ENCODE measurements at places on chromosomes 5 and 9. TPM values are rescaled to one million over a fixed set of nuclear protein-coding genes. Genes with fewer than 3 reads are reported as not detected.

PRRX2 gene
- 13.1 TPM for total RNA-seq

GRCh38 chr5:4970171-4970570, 170.0 kb upstream of the ADAMTS16 start:
- H3K4me1 ChIP-seq, result no peaks in the 10 kb centered on the region
- no peaks in the 10 kb centered on the region for H3K27me3 ChIP-seq
- no peak overlapping the region for H3K27ac ChIP-seq
- no peak overlapping the region for H3K4me3 ChIP-seq

DNA sequence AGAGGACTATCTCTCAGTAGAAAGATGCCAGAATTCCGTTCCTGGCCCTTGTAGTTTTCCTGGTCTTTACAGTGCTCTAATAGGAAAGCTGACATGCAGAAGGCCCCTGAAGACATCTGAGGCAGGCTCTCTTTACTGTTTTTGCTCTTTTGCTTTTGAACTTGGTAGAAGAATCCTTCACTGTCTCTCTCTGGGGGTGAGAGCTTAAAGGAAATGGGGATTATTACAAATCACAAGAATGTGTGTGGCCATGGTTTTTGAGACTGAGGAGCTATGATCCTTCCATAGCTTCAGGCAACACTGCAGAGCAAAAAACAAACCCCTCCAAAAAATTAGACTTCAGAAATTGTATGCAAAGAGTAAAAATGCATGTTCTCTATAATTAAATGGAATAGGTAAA, 89.2 kb downstream of the PPIC start:
- H3K4me1 ChIP-seq, result no peaks in the 10 kb centered on the region
- H3K27me3 ChIP-seq, result no peaks in the 10 kb centered on the region
- H3K27ac ChIP-seq, result no peak overlapping the region
- no peak for DNase-seq
- H3K4me3 ChIP-seq, result no peak overlapping the region

TPPP gene
- 28.7 TPM for total RNA-seq

DNA sequence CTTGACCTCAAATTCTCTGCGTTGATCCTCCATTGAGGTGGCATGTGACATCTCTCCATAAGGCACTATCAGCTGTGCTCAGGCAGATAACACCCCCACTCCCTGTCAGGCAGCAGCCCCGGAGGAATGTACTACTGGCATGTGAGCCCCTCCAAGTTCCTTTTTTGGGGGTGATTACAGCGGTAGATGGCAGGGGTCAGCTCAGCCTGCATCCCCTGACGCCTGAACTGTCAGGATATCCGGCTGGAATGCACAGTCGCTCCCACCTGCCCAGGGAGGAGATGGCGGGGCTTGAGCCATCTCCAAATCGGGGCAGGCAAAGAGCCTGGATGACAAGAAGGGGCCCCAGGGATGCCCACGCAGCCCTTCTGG, 40.8 kb downstream of the FAM78A start:
- H3K4me3 ChIP-seq, result no peak overlapping the region
- peaks cover 18% of the 10 kb centered on the region for H3K4me1 ChIP-seq
- no peak for DNase-seq
- H3K27me3 ChIP-seq, result no peaks in the 10 kb centered on the region
- peaks cover 49% of the 10 kb centered on the region for H3K36me3 ChIP-seq

DNA sequence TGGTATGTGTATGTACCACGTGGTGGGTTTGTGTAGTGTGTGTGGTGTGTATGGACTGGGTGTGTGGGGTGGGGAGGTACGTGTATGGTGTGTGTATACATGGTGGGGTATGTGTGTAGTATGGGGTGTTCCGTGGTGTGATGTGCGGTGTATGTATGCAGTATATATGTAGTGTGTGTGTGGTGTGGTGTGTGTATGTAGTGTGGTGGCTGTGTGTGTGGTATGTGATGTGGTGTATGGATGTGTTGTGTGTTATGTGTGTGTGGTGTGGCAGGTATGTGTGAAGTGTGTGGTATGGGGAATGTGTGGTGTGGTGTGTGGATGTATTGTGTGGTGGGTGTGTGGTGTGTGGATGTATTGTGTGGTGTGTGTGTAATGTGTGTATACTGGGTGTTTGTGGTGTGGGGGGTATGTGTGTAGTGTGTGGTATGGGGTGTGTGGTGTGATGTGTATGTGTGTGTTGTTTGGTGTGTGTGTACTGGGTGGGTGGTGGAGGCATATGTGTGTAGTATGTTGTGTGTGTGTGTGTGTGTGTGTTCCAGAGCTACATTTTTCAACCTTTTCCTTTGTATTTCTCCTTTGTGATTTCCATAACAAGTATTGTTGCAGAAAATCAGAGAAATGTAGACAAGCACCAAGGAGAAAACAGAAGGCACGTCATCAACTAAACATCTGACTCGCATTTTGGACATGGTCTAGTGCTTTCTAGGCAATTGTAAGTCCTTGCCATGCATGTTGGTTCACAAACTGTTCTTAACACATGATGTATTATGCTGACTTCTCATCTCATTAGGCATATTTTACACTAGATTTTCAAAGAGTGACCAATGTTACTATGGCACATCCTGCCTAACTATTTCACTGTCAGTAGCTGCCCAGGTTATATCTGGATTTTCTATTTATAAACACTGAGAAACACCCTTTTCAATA, 13.2 kb downstream of the SEMA4D start:
- H3K27me3 ChIP-seq, result no peaks in the 10 kb centered on the region
- peaks cover 2% of the 10 kb centered on the region for H3K4me1 ChIP-seq
- DNase-seq, result no peak
- peak overlapping the region; percentile 12 for H3K4me3 ChIP-seq
- no peak overlapping the region for H3K27ac ChIP-seq

DNA sequence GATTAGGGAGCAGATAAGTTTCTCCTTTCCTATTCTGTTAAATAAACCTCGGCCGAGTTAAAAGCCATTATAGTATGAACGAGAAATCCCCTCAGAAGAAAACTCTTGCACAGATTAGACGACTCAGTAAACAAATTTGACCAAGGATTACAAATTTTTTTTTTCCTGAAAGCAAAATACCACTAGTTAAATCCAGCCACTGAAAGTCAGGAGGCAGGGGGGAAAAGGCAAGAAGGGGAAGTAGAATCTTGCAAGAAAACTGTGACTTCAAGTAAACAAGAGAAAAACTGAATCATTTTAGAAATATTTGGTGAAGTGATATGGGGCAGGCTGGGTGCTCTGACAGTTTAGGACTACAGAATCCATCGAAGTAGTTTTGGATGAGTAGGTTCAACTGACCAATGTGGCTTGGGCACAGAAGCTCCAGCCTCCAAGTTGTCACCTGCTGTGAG, 251.0 kb downstream of the DENND1A start:
- DNase-seq, result no peak
- H3K27me3 ChIP-seq, result no peaks in the 10 kb centered on the region
- H3K4me1 ChIP-seq, result peaks cover 20% of the 10 kb centered on the region
- no peak overlapping the region for H3K27ac ChIP-seq

GRCh38 chr5:149596712-149597111, 15.4 kb downstream of the ARHGEF37 start:
- H3K27ac ChIP-seq, result peak overlapping the region; percentile 25
- H3K27me3 ChIP-seq, result no peaks in the 10 kb centered on the region
- no peak for DNase-seq
- no peak overlapping the region for H3K4me3 ChIP-seq
- H3K4me1 ChIP-seq, result peaks cover 35% of the 10 kb centered on the region
- H3K36me3 ChIP-seq, result peaks cover 22% of the 10 kb centered on the region

DNA sequence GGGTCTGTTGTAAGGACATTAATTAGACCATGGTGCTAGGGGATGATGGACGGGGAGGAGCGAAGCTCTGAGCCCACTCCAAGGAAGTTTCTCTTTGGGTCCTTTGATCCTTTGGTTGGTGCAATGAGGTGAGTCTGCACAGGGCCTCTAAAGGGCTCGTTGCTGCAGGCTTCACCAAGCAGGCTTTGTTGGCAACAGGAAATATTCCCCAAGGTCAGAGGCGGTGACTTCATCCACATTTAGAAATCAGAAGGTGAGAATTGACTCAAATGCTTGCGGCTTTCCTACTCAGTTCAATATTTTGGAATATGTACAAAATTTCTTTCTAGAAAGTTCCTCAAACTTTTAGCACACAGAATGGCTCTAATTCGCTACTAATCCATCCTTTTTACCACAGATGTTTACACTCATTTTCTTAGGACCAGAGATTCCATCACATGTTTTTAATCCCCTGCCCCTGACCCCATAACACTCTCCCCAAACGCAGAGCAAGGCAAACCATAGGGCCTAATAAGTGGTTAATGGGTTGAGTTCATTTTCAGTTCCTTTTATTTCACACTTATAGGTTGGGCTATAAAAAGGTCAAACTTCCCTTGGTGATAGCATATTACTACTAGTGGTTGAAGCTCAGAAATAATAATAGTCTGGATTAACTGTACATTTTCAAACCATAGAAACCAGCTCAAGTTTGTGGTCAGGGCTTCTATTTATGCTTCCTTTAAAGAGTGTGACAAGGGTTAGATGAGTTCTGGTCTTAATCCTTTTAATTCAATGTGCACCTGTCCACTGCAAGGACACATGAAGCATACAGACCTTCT, 37.3 kb upstream of the TMEM252 start:
- H3K4me1 ChIP-seq, result peaks cover 7% of the 10 kb centered on the region
- H3K27ac ChIP-seq, result no peak overlapping the region
- H3K4me3 ChIP-seq, result no peak overlapping the region
- H3K27me3 ChIP-seq, result no peaks in the 10 kb centered on the region
- H3K36me3 ChIP-seq, result no peaks in the 10 kb centered on the region

Measured in esophagus muscularis mucosa (tissue), 4 donors.